ENCODE measurements at places on chromosomes 6 and 20.

GRCh38 chr6:114342086-114342825 is 567 bp downstream of the HS3ST5 start:
- DNase-seq = no peak
- no peaks in the 10 kb centered on the region for H3K36me3 ChIP-seq
- H3K27ac ChIP-seq = no peak overlapping the region
- H3K27me3 ChIP-seq = no peaks in the 10 kb centered on the region
- peak overlapping the region; percentile 47 for H3K4me3 ChIP-seq

- no peaks in the 10 kb centered on the region for H3K36me3 ChIP-seq
- no peak overlapping the region for H3K27ac ChIP-seq
- H3K27me3 ChIP-seq = no peaks in the 10 kb centered on the region
- no peak overlapping the region for H3K4me3 ChIP-seq
Observed at GRCh38 chr6:145629478-145629877, 105.8 kb downstream of the EPM2A start.

GRCh38 chr6:24010133-24010532 is 115.9 kb upstream of the NRSN1 start:
- no peaks in the 10 kb centered on the region for H3K27me3 ChIP-seq
- no peak overlapping the region for H3K4me3 ChIP-seq
- H3K27ac ChIP-seq = no peak overlapping the region
- DNase-seq = no peak
- H3K4me1 ChIP-seq = no peaks in the 10 kb centered on the region

DNA sequence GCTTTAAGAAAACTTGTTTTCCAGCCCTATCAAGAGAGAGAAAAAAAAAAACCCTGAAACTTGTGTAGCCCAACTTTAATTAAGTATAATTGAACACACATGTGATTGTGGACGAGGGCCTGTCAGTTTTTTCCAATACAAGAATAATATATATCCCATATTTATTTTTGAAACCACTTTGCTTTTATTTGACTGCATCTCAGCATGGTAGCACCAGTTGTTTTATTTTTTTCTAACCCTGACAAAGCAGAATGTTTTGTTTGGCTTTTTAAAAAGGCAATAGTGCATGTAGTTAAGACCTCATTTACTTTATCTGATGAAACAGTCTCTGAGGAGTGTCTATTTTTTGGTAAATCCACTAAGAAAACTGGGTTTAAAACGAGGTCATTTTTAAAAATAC is 257.7 kb downstream of the CDKAL1 start:
- no peak for DNase-seq
- H3K4me3 ChIP-seq = no peak overlapping the region

GRCh38 chr6:16243055-16243454 is 4.7 kb downstream of the GMPR start:
- no peaks in the 10 kb centered on the region for H3K27me3 ChIP-seq
- no peak for DNase-seq
- H3K36me3 ChIP-seq = no peaks in the 10 kb centered on the region
- no peak overlapping the region for H3K4me3 ChIP-seq

- H3K36me3 ChIP-seq = no peaks in the 10 kb centered on the region
- no peak overlapping the region for H3K27ac ChIP-seq
- no peaks in the 10 kb centered on the region for H3K27me3 ChIP-seq
- H3K4me1 ChIP-seq = no peaks in the 10 kb centered on the region
Observed at GRCh38 chr6:168117942-168118341, 38.9 kb upstream of the FRMD1 start.
